ENCODE measurements at places on chromosomes 5 and 9.
A peak's percentile ranks its signal among the peaks of the same experiment; 100 is the strongest.

- DNase-seq: no peak
Observed at GRCh38 chr9:93264338-93265125, 80.6 kb downstream of the WNK2 start.

DNA sequence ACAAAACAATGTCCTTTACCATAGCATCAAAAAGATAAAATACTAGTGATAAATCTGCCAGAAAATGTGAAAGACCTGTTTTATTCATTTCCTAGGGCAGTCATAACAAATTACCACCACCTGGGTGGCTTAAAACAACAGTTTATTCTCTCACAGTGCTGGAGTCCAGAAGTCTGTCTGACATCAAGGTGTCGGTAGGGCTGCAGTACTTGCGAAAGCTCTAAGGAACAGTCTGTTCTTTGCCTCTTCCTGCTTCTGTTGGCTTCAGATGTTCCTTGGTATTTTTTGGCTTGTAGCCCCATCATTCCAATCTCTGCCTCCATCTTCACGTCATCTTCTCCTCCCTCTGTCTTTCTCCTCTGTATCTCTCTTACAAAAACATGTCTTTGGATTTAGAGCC is 51.0 kb downstream of the PTPDC1 start:
- no peak for DNase-seq

GRCh38 chr5:125478599-125478998 is 732.2 kb upstream of the ZNF608 start:
- no peak for DNase-seq

DNA sequence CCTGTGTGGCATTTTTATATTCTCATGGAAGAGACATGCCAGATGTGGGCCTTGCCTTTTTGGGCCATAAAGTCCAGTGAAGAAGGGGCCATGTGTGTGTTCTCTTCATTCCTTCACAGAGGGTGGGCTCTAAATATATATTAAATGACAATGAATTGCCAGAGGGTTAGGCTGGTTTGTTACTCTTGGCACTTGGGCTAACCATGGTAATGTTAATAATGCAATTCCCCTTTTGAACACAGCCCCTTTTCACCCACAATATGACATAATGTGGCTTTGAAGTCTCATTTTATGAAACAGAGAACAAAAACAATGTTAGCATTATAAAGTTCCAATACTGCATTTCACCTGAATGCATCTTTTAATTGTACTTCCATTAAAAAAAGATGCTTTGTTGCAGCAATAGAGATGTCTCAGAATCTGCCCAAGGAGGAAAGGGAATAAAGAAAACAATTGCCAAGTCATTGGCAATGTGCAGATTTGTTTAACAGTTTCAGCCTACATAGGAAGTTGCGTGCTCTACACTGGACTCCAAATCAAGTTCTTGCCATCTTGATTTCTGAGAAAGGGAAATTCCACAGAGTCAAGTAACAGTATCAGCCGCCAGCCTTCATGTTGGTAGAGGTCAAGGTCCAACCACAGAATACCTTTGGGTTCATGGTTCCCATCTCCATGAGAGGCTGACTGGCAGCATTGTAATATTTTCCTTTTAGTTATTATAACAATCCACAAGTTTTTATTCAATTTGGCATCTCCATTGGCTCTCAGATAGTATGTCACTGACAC is 141.9 kb downstream of the SLC12A2 start:
- DNase-seq: no peak

DNA sequence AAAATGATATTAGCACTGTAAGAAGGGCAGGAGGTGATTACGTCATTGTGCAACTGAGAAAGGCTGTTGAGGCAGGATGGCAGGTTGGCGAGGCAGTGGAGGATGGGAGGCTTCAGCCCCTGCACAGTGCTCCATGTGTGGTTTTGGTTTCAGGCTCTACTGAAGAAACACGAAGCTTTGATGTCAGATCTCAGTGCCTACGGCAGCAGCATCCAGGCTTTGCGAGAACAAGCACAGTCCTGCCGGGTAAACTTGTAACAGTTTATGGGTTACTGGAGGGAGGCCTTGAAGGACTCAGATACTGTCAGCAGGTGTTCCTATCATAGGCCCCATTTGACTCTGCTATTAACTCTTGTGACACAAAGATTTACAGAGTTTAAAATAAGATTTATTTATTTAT is 35.1 kb downstream of the SPTAN1 start:
- DNase-seq: peak; percentile 41

Measured in CD4-positive, alpha-beta memory T cell (primary cell).